ENCODE measurements at places on chromosomes 4 and X.

- DNase-seq: no peak
Measured at GRCh38 chrX:15014281-15014680, 141.1 kb downstream of the MOSPD2 start.

DNA sequence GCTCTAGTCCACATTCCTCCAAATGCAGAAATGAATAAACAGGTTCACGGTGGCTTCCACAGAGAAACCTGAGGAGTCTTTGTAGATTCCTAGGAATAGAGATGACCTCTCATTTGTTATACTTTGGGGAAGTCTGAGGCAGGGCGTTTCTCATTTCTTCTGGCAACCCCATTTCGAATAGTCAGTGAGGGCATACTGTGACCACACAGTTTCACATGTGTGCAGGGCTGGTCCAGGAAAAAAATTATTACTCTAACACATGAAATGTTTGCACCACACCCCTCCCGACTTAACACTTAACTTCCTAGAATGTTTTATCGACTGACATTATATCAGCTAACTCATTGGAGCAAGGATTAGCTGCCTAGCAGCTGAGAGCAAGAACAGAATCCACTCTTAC is 12.0 kb downstream of the FRMD7 start:
- DNase-seq: no peak

DNA sequence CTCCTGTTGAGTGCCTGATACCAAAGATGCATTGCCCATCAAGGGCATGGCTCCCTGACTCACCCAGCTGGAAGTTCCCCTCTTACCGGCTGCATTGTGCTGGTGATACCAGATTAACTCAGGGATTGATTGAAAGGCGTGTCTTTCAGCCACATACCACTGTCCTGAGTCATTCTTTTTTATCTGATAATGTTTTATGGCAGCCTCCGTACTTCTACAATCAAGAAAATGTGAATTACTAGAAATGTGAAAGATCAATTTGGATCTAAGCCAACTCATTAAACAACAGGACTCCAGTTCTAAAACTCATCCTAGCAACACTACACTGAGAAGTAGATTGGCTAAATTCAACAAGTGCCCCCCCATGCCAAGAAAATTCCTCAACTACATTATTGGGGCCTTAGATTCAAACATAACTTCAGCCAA is 40.0 kb downstream of the TXK start:
- DNase-seq: no peak

DNA sequence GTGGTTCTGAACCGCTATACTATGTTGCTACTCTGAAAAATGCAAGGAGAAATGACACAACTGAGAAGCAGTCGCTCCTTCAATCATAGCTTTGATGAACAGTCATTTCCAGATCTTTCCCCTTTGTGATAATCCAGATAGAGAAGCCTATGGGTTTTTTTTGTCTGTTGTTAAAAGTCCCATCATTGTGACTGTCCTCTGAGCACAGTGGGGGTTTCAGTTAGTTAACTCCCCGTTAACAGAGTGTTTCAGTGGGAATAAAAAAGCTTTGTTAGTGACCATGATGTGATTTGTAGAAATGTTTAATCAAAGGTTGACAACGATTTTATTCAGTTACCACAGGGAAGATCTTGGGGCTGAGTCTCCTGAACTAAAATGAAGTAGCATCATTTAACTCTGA is 176.2 kb upstream of the MAOA start:
- DNase-seq: no peak

DNA sequence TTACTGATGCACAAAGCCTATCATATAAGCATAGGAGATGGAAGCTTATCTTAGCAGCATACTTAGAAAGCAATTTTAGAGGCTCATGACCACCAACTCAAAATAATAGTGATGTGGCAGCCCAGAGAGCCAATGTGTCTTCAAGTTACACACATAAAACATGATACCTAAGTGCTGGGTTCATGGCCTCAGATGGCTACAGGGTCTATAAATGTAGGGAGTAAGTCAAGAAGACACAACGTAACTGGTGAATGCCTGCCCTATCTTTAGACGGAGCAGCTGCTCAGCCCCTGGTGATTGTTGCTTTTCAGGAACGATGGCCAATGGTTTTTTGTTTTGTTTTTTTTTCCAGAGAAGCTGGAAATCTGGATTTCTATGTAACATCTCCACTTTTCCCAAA is 42.8 kb downstream of the RNF150 start:
- DNase-seq: no peak

DNA sequence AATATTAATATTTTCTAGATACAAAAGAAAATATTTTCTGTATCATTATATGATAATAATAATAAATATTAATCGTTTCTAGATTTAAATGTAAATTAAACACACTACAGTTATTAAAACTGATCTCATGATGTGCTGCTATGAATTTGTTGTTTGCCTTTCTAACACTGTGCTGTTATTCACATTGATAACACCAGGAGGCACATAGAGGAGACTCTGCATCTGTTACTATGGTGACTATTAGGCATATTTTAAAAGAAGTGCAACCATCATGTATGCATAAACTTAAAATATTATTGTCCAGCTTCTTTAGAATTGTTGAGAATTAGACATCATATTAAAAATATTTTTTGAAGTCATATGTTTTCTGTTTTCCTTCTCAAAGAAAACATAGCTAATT is 11.8 kb upstream of the PDGFC start:
- DNase-seq: no peak

GRCh38 chr4:67911141-67911540 is 27.3 kb upstream of the TMPRSS11D start:
- no peak for DNase-seq

DNA sequence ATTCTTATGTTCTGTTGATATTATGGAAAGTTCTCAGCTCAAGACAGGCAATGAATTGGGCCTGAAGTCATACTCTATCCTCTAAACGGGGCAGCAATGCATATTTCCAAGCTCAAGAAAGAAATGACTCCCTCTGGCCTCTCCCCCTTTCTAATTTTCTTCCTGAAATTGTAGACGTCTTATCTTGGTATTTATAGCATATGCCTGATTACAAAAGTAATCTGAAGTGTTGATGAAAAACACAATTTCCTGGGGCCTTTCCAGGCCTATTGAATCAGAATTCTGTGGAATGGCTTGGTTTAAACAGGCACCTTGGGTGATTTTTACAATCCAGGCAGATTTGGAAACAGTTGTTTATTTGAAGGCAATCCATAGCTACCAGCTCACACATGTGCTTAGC is 21.4 kb upstream of the PGRMC2 start:
- no peak for DNase-seq

- no peak for DNase-seq
Measured at GRCh38 chrX:43862434-43862833, 19.8 kb downstream of the MAOB start.

GRCh38 chrX:45807572-45808425 is 607.1 kb upstream of the DIPK2B start:
- DNase-seq: no peak

DNA sequence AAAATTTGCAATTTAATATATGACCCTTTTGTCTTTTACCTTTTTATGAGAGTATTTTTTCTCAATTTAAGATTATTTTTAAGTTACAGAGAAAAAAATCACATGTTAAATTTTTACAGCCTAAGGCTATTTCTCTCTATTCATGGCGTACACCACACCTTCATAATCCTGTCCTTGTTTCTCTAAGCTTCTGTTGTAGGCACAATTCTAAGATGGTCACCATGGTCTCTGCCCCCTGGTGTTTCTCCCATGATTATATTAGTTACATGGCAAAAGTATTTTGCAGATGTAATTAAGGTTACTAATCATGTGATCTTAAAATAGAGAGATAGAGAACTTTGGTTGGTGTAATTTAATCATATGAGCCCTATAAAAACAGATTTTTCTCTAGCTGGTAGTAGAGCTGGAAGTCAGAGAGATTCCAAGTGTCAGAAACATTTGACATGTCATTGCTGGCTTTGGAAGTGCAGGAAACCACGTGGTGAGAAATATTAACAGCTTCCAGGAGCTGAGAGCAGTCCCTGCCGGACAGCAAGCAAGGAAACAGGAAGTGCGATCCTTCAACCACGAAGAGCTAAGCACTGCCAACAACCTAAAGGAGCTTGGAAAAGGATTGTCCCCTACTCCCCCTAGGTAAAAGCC is 89.8 kb downstream of the EIF4E start:
- no peak for DNase-seq

DNA sequence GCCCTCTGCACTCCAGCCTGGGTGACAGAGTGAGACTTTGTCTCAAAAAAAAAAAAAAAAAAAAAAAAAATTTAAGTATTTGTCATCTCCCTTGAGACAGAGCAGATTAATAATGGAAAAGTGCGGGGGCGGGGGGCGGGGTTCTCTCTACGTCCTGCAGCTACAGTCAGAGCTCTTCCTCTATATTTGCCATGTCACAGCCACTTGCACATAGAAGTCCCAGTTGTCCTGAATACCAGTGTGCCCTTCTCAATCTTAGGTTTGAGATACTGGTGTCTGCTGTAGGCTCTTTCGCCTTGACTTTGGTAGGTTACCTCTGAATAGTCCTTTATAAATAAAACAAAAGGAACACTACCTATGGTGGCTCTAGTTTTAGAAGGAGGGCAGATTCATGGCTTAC is 237.8 kb upstream of the PGRMC2 start:
- DNase-seq: no peak

- no peak for DNase-seq
Measured at GRCh38 chr4:7941111-7941964, 1.7 kb upstream of the AFAP1 start.

GRCh38 chr4:148934926-148935578 is 492.8 kb upstream of the NR3C2 start:
- no peak for DNase-seq

DNA sequence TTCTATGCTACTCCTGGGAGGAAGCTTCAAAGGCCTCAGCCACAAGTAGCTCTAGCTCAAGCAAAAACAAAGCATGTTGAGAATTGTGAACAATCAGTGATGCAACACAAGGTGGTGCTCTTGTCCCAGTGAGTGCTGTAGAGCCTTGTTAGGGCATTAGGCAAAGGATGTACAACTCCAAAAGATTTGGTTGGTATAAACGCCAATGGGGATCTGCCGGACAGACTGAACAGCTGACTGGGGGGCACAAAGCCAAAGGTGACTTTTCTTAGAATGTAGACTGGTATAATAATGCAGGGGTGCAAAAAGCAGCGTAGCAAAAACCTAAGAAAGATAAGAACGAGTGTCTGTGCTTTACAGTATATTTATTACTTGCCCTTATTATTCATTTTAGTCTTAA is 62.6 kb upstream of the ALB start:
- DNase-seq: no peak

GRCh38 chr4:2781911-2782310 is 11.0 kb upstream of the SH3BP2 start:
- no peak for DNase-seq

DNA sequence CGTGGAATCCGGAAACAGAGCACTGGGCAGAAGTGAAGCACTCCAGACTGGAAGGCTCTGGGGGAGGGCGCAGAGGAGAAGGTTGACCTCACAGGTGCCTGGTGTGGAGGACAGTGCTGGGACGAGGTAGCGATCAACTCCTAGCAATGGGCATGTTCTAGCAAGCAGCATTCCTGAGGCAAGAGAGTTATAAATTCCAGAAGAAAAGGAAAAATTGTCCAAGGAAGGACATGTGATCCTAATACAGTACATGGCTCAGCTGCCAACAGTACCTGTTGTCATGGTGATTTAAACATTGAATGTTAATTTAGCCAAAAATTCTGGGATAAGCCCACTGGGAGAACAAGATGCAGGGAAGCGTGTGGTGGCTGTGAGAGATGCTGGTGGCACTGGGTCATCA is 8.2 kb downstream of the ARHGAP4 start:
- DNase-seq: no peak

DNA sequence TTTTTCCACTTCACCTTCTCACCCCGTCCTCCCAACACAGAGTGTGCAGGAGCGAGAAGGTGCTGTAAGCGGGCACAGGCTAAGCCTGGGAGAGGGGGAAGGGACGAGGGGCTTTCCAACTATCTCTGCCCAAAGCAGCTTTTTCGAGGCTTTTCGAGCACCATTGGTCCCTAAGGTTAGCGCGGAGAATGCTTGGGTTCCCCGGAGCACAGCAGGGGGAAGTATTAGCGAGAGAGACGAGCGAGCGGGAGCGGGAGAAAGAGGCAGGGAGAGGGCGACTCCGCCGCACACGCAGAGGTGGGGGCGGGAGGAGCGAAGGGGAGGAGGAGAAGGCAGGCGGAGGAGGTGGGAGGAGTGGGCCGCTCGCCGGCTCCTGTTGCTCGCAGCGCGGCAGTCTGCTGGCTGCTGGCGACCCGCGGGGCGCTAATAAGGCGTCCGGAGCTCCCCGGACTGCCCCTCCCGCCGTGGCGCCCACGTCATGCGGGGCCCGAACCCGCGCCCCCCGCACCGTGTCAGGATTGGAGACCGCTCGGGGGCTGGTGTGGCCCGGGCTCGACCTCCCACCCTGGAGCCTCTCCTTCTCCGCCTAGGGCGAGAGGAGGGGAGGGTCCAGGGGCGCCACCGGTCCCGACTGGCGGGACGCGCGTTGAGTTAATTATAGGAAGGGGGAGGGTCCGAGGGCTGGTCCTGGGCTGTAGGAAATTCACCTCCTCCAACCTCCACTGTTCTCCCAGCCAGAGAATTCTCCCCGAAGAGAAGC is at the start of gene ADAMTS3:
Gene ADAMTS3 (minus strand): TSS at position 263 of the 760 bp plus-strand sequence. CDS start 459 bp downstream, outside the sequence.
- no peak for DNase-seq

- no peak for DNase-seq
Measured at GRCh38 chr4:184896868-184897715, 71.3 kb upstream of the ACSL1 start.

GRCh38 chrX:94492541-94492940 is 818.5 kb downstream of the FAM133A start:
- DNase-seq: no peak

DNA sequence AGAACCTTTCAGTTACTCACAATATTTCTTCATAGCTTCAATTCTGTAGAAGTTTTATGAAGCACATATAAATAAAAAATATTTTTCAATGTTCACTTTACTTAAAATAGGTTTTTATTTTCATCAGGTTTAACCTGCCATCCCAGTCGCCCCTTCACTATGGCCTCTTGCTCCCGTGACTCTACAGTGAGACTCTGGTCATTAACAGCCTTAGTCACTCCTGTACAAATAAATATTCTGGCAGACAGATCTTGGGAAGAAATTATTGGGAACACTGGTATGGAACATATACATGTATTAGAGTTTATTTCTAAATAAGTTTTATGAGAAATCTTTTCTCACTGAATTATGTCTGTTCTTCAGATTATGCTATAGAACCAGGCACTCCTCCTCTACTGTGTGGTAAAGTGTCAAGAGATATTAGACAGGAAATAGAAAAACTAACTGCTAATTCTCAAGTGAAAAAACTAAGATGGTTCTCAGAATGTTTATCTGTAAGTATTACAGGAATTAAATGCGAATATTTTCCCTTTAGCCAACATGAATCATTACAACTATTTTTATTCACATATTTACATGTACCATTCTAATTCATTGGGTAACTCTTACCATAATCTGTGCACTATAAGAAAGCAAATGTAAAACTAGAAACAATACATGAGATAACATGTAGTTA is 45.6 kb downstream of the SPATA4 start:
- DNase-seq: no peak
